Keratinocyte (primary cell): ENCODE measurements at places on chromosomes 5 and 9.

DNA sequence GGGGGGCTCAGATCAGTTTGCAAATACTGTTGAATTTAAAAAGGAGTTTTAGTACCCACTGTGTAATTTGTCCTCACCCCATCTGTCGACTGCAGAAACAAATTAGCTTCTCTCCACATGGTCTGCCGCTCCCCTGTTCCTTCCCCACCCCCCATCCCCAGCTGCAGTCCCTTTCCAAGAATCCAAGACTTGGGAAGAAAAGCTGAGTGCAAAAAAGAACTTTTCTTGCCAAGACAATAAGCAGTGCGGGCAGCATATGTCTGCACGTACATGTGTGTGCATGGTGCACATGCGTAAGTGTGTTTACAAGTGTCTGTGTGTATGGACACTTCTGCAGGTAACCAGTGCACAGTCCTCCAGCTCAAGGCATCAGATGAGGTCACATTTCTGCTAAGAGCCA lies 125.7 kb upstream of the SMIM23 start:
- DNase-seq = no peak

DNA sequence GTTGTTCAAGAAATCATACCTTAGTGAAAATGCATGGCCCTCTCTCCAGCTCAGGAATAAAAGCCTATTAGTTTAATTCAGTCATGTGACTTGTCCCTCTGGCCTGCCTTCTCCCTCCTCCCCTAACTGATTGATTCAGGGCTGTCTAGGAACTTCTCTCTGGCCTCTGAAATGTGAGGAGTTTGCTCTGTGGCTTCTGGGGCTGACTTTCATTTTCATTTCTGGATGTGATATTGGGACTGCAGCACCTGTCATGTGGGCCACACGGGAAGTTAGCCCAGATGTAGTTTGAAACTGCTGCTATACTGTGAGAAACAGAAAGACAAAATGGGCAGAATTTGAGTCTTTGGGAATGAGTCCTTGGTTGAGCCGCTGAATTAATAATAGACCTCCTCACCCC lies 44.8 kb downstream of the PARP8 start:
- no peak for DNase-seq

GRCh38 chr5:51618234-51618633 lies 235.0 kb downstream of the ISL1 start:
- DNase-seq = no peak

GRCh38 chr5:8188874-8189565 lies 320.1 kb downstream of the MTRR start:
- no peak for DNase-seq

DNA sequence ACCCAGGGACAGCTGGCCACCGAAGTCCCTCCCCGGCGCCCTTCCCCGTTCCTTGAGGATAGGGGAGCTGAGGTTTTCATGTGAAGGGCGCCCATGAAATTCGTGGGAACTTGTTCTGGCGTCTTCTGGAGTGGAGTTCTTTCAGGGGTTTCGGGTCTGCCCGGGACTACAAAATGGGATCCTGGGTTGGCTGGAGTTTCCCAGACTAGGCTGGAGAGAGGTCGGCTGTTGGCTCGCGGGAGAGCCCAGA lies 3.6 kb upstream of the RGMB start:
- no peak for DNase-seq

DNA sequence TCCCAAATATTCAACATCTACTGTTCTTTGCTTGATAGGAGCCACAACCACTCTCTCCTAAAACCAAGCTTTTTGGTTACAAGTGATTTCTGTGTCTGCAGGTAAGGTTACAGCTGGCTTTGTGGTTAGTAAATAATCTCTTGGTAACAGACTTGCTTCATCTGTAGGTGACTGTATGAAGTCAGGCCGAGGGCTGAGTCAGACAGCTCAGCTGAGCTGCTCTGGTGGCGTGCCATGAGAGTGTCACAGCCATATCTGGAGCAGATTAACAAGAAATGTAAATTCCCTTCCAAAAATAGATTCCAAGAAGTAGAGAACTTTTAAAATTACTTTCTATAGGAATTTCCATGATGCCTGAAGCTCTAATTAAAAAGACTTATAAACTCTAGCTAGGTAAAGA lies 23.7 kb upstream of the TAS2R1 start:
- no peak for DNase-seq

GRCh38 chr9:18549772-18550171 lies 75.8 kb downstream of the ADAMTSL1 start:
- no peak for DNase-seq
